ENCODE measurements at places on chromosomes 12 and 14.

- DNase-seq, result no peak
Observed at GRCh38 chr14:93708311-93708734, 80.0 kb downstream of the PRIMA1 start.

- DNase-seq, result no peak
Observed at GRCh38 chr14:91723501-91723900, 8.4 kb downstream of the CATSPERB start.

- no peak for DNase-seq
Observed at GRCh38 chr14:57364659-57365450, 25.5 kb upstream of the NAA30 start.

DNA sequence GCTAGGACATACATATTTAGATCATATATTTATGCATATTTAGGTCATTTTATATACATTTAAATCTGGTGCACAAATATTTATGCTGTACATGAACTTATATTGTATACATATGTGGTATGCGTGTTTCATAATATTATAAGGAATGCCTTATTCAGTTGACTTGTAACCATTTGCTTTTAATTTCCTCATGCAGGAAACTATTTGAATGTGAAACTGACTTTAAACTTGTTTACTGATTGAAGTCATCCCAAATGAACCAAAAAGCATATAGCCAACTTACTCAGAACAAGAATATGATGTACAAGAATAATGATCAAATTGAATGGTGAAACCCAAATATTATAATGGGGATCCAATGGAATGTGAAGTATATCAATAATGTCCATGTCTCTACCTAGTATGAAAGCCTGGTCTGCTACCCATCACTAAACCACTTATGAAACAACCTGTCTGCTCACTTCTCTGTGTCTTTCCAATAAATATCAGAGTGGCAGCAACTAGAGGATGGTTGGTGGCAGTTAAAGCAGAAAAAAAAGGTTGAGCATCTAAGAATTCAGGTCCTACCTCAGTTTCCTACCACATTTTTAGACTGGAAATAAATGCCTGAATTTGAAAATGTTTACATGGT is 38.3 kb downstream of the RPS6KA5 start:
- DNase-seq, result no peak

- DNase-seq, result no peak
Observed at GRCh38 chr12:101885912-101886561, 8.7 kb downstream of the DRAM1 start.

- DNase-seq, result no peak
Observed at GRCh38 chr14:81638656-81639280, 105.1 kb upstream of the SEL1L start.

DNA sequence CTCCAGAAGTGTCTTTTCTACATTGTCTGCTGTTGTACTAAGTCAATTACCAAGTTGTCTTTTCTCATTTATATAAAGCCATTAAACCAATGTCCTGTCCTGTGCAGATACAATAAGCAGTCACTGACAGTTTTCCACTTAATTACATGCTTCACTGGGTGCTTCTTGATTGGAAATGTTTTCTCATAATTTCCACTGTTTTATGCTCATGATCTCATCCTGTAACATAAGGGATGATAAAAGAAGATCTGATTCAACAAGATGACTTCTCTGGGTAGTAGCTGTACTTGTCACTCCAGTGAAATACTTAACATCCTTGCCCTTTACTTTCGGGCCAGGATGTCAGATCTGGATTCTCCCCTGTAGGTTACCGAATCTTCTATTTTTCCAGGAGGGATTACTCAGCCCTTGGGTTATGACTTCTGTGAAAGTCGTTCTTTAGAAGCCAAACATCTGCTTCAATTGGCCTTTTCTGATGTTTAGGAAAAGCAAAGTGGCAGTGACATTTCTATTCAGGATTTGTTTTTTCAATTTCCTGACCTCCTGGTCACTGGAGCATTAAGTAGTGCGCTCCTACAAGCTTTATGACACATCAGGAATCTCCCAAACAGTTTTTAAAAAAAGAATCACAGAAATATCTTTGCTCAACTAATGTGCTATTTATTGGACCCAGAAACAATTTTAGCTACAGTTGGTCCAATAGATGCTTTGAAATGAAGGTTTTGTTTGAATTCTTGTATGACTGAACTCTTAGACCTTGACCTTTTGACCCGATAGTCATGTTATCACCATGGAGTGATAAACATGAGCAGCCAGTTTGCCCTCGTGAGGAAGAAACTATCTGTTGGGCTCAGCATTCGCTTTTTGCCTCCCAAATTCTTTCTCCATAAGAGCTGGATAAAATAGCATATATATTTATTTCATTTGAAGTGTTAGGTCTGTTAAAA is 234.5 kb upstream of the SSTR1 start:
- no peak for DNase-seq

DNA sequence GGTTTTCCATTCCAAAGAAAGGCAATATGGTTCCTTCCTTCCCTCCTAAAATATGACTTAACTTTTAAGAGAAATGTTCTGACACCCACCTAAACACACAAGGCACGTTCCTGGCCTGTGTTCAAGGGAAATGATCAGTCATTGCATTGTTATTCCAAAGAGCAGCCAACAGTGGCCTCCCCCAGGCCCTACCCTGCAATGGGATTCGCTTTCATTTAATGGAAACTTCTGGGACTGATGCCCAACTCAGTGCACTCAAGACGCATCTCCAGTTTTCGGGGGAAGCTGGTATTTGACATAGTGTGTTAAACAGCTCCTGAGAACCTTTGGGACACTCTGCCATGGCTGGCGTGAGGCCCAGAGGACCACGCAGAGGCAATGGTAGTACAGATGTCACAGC is 65.9 kb downstream of the DDX51 start:
- no peak for DNase-seq

- DNase-seq, result no peak
Observed at GRCh38 chr12:121807642-121808347, 4.0 kb downstream of the SETD1B start.

GRCh38 chr14:61699027-61699426 is 3.7 kb downstream of the HIF1A start:
- DNase-seq, result no peak
